ENCODE measurements at places on chromosomes 2 and 18.

- no peak for DNase-seq
- H3K4me3 ChIP-seq, result no peak overlapping the region
- no peak overlapping the region for H3K27ac ChIP-seq
- no peaks in the 10 kb centered on the region for H3K27me3 ChIP-seq
- no peaks in the 10 kb centered on the region for H3K4me1 ChIP-seq
These were observed 5.0 kb upstream of the CRYGB start for GRCh38 chr2:208150956-208151355.

DNA sequence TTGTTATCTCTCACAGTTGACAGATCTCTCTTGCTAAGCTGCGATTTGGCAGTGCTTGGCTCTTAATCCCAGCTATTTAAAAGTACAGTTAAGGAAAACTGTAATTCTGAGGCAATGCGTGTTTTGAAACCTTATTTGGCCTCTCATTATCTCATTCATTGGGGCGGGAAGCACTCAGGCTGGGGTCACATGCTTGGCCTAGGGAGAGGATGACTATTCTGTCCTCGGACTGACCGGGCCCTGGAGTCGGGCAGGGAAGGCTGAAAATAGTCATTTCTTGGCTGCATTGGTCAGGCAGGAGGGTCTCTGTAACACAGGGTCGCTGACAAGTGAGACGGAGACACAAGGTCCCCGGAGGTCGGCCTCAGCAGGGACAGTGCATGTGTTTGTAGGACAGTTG lies 20.2 kb upstream of the EMILIN2 start:
- H3K36me3 ChIP-seq, result no peaks in the 10 kb centered on the region
- H3K27ac ChIP-seq, result no peak overlapping the region
- H3K4me1 ChIP-seq, result no peaks in the 10 kb centered on the region
- DNase-seq, result no peak

DNA sequence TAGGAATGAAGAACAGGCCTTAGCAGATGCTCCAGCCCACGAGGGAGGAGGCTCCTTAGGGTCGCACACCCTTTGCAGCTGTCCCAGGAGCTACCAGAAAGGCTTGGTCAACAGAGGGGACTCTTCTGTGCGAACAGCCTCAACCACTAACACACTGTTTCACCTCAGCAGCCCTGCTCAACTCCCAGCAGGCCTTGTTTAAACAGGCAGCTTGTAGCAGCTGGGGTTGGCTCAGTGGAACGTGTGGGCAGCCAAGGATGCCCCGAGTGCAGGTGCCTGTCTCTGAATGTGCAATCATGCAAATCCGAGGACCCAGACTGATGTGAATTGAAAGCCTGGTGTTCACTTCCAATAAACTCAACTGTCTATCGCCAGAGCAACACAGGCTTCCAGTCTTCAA lies 88.7 kb upstream of the CXCR4 start:
- no peaks in the 10 kb centered on the region for H3K36me3 ChIP-seq
- H3K27me3 ChIP-seq, result no peaks in the 10 kb centered on the region
- no peak overlapping the region for H3K4me3 ChIP-seq
- no peak for DNase-seq
- H3K4me1 ChIP-seq, result peaks cover 21% of the 10 kb centered on the region
- H3K27ac ChIP-seq, result peak overlapping the region; percentile 76

- no peaks in the 10 kb centered on the region for H3K36me3 ChIP-seq
- DNase-seq, result no peak
- H3K4me3 ChIP-seq, result no peak overlapping the region
- H3K4me1 ChIP-seq, result peaks cover 4% of the 10 kb centered on the region
These were observed 30.7 kb downstream of the DOCK10 start for GRCh38 chr2:225011585-225011984.

DNA sequence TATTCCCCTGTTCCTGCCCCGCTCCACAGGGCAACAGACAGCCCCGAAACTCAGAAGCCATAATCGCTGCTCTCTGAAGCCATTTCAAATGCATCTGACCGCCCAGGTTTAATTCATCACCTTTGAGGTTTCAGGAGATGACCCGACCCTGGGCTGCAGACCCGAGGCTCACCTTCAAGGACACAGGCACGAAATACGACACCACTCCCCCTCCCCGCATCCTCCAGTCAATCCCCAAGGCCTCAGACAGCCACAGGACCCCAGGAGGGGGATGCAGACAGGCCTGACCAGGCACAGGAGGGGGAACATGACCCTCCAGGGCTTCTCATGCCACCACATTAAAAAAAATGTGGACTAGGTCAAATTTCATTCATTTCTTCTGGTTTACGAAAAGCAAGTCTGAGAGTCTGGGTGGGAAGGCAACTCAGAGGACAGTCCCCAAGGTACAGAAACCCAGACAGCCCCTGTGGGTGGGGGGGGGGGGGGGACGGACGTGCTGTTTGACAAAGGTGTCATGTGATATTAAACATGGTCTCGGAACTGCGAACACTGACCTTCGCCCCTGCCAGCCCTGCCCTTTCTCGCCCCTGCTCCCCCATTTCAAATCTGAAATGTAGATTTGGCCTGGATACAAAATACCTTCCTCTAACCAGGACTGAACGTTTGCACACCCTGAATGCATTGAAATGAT lies 142.9 kb downstream of the BCL11A start:
- no peaks in the 10 kb centered on the region for H3K36me3 ChIP-seq
- H3K4me3 ChIP-seq, result no peak overlapping the region
- H3K27me3 ChIP-seq, result no peaks in the 10 kb centered on the region
- no peak for DNase-seq

DNA sequence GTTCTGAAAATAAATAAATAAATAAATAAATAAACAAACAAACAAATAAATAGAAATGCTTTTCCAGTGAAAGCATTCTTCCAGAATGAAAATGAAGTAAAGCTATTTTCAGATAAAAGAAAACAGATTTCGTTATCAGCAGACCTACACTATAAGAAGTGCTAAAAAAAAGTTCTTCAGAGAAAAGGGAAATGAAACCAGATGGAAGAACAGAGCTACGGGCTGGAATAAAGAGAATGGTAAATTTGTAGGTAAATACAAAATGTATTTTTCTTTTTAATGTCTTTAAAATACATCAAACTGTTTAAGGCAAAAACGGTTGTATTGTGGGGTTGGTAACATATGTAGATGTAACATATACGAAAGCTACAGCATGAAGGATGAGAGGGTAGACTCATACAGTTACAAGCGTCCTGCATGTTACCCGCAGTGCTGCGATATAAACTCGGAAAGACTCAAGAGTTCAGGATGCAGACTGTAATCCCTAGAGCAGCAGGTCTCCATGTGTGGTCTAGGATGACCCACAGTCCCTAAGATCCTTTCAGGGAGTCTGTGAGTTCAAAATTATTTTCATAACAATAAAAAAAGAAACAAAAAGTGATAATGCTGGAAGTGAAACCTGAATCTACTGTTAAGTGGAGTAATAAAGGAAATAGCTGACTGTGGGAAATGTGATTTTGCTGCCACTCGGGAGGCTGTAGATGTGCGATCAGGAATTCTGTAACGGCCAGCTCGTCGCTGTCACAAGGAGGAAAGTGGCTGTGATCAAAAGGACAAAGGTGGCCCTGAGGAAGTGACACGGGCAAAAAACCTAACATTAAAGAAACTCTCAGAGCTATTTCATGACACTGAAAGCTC lies 5.3 kb upstream of the RAB12 start:
- DNase-seq, result no peak
- H3K27ac ChIP-seq, result peak overlapping the region; percentile 44
- H3K4me3 ChIP-seq, result peak overlapping the region; percentile 2
- H3K4me1 ChIP-seq, result peaks cover 19% of the 10 kb centered on the region
- H3K36me3 ChIP-seq, result no peaks in the 10 kb centered on the region
- H3K27me3 ChIP-seq, result no peaks in the 10 kb centered on the region

GRCh38 chr2:229519655-229520430 lies 194.5 kb downstream of the DNER start:
- no peak for DNase-seq
- no peak overlapping the region for H3K27ac ChIP-seq

GRCh38 chr2:227462462-227462951 lies 9.4 kb upstream of the AGFG1 start:
- H3K36me3 ChIP-seq, result no peaks in the 10 kb centered on the region
- peak; percentile 28 for DNase-seq
- H3K4me3 ChIP-seq, result no peak overlapping the region
- no peak overlapping the region for H3K27ac ChIP-seq

DNA sequence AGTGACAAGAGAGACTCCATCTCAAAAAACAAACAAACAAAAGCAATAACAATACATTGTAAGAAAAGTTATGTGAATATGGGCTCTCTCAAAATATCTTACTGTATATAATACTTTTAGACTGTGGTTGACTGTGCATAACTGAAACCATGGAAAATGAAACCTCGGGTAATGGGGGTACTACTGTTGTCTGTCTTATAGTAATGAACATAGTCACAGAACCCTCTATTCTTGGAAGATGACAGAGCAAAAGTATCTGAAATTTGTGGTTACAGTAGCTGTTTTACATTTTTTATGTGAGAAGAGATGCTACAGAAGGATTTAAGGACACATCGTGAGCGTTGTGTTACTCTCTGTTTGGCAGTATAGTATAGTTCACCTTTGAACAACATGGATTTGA lies 60.5 kb downstream of the MAP4K4 start:
- H3K27ac ChIP-seq, result no peak overlapping the region
- no peaks in the 10 kb centered on the region for H3K27me3 ChIP-seq
- DNase-seq, result no peak
- H3K4me3 ChIP-seq, result no peak overlapping the region
- no peaks in the 10 kb centered on the region for H3K36me3 ChIP-seq
- peaks cover 10% of the 10 kb centered on the region for H3K4me1 ChIP-seq

- H3K27ac ChIP-seq, result no peak overlapping the region
- peaks cover 4% of the 10 kb centered on the region for H3K4me1 ChIP-seq
- no peaks in the 10 kb centered on the region for H3K36me3 ChIP-seq
- H3K4me3 ChIP-seq, result no peak overlapping the region
- H3K27me3 ChIP-seq, result no peaks in the 10 kb centered on the region
- no peak for DNase-seq
These were observed 22.6 kb upstream of the ICOS start for GRCh38 chr2:203913947-203914346.

- DNase-seq, result no peak
- no peaks in the 10 kb centered on the region for H3K27me3 ChIP-seq
- no peaks in the 10 kb centered on the region for H3K36me3 ChIP-seq
- no peaks in the 10 kb centered on the region for H3K4me1 ChIP-seq
- H3K4me3 ChIP-seq, result no peak overlapping the region
These were observed 286.4 kb upstream of the CNTNAP5 start for GRCh38 chr2:123738643-123739042.

GRCh38 chr18:70907673-70908072 lies 618.8 kb downstream of the SOCS6 start:
- DNase-seq, result no peak
- no peaks in the 10 kb centered on the region for H3K4me1 ChIP-seq
- H3K36me3 ChIP-seq, result no peaks in the 10 kb centered on the region
- no peak overlapping the region for H3K4me3 ChIP-seq
- no peaks in the 10 kb centered on the region for H3K27me3 ChIP-seq
- no peak overlapping the region for H3K27ac ChIP-seq

- peaks cover 20% of the 10 kb centered on the region for H3K4me1 ChIP-seq
- no peaks in the 10 kb centered on the region for H3K27me3 ChIP-seq
- H3K4me3 ChIP-seq, result peak overlapping the region; percentile 65
- peak overlapping the region; percentile 59 for H3K27ac ChIP-seq
- H3K36me3 ChIP-seq, result no peaks in the 10 kb centered on the region
These were observed 46.4 kb upstream of the SELENOI start for GRCh38 chr2:26299471-26300101.

- no peak overlapping the region for H3K4me3 ChIP-seq
- DNase-seq, result no peak
- H3K4me1 ChIP-seq, result peaks cover 28% of the 10 kb centered on the region
- no peaks in the 10 kb centered on the region for H3K27me3 ChIP-seq
These were observed 1.6 kb upstream of the PUM2 start for GRCh38 chr2:20352230-20352578.

- no peaks in the 10 kb centered on the region for H3K27me3 ChIP-seq
- no peak overlapping the region for H3K27ac ChIP-seq
- no peaks in the 10 kb centered on the region for H3K36me3 ChIP-seq
- DNase-seq, result no peak
- no peaks in the 10 kb centered on the region for H3K4me1 ChIP-seq
- no peak overlapping the region for H3K4me3 ChIP-seq
These were observed 13.8 kb downstream of the FANCL start for GRCh38 chr2:58227171-58227917.

DNA sequence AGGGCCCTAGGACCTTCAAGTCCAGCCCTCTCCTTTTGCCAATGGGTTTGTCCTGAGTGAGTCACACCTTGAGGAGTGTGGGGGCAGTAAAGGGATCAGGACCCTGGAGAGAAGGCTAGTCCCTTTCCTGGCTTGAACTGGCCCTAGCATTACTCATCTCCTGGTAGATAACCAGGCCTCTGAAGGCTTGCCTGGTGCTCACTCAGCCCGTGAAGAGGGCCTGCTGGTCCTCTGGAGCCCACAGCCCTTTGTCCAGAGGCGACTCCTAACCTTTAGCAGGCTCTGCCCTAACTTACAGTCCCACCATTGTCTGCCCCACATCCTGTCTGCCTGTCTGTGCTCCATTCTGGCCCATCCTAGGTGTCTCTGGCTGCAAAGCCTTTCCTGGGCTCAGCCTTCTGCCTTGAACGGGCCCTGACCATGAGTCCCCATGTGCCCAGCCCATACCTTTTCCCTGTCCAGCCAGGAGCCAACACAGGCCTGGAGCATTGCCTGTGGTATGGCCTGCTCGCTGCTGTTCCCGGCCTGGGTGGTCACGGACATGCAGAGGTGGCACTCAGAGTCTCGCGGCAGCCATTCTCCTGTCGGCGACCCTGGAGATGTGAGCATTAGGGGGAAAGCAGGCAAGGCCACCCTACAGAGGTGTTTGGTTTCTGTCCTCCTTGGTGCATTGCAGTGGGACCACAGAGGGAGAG lies 5.0 kb downstream of the SFTPB start:
- no peaks in the 10 kb centered on the region for H3K27me3 ChIP-seq
- H3K36me3 ChIP-seq, result no peaks in the 10 kb centered on the region
- peaks cover 17% of the 10 kb centered on the region for H3K4me1 ChIP-seq
- no peak for DNase-seq

GRCh38 chr18:59715966-59716369 lies 18.7 kb upstream of the CCBE1 start:
- no peaks in the 10 kb centered on the region for H3K36me3 ChIP-seq
- no peaks in the 10 kb centered on the region for H3K27me3 ChIP-seq
- no peak for DNase-seq

GRCh38 chr2:63486861-63487290 lies 101.4 kb downstream of the WDPCP start:
- H3K27me3 ChIP-seq, result no peaks in the 10 kb centered on the region
- no peak overlapping the region for H3K27ac ChIP-seq
- no peaks in the 10 kb centered on the region for H3K4me1 ChIP-seq
- no peaks in the 10 kb centered on the region for H3K36me3 ChIP-seq
